Thoracic aorta (tissue), 2 donors: ENCODE measurements at places on chromosomes 2 and 18. TPM values are rescaled to one million over a fixed set of nuclear protein-coding genes. Genes with fewer than 3 reads are reported as not detected.

The GPR155 gene
- total RNA-seq, result 6.6 TPM

DNA sequence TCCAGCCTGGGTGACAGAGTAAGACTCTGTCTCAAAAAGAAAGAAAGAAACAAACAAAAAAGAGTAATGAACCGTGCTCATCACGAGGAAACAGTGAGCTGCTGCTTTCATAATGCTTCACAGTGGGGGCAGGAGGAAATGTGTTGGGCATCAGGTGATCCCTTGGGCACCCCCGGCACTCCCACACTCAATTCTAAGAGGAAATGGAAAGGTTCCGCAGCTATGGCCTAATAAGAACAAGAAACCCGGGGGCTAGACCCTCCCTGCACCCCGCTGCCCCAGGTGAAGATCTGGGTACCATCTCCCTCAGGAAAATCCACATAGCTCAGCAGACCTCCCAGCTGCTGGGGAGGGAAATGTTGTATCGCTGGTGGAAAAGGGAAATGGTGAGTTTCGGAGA, 118.9 kb downstream of the LPIN1 start:
- DNase-seq, result no peak

The TNFRSF11A gene
- total RNA-seq, result 14.2 TPM

GRCh38 chr2:41905597-41906337, 142.1 kb upstream of the PKDCC start:
- no peak for DNase-seq
